ENCODE measurements at places on chromosomes 6 and 20.
A peak's percentile ranks its signal among the peaks of the same experiment; 100 is the strongest.

DNA sequence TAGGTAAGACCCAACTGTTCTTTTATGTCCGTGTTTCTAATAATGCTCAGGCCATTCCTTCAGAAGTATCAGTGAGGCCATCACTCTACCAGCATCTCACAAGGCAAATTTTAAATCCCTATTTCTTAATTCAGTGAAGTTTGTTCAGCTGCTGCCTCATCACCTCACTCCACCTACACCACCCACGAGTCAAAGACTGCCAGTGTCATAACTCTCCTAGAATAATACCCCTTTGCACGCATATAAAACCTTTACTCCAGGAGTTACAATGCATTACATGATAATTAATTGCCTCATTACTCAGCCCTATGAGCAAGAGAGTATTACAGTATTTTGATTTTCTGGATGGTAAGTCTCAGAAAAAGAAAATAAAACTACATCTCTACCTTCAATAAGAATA, 793.6 kb downstream of the TFAP2A start:
- no peak for DNase-seq

GRCh38 chr6:107769053-107769658, 55.0 kb downstream of the SCML4 start:
- no peak for DNase-seq

DNA sequence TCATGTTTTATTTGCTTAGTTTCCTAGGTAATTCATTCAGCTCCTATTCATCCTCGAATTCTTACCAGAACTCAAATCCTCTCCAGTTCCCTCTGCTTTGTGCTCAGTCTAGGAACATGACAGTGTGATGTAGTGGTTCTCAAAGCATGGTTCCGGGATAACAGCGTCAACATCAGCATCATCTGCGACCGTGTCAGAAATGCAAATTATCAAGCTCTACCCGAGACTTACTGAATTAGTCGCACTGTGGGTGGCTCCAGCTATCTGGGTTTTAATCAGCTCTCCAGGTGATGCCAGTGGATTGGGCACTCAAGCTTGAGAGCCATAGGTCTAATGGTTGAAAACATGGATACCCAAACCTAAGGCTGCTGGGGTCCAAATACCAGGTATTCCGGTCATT, 7.7 kb upstream of the STK35 start:
- no peak for DNase-seq

- DNase-seq: no peak
Observed at GRCh38 chr6:142507065-142507464, 205.3 kb downstream of the ADGRG6 start.

DNA sequence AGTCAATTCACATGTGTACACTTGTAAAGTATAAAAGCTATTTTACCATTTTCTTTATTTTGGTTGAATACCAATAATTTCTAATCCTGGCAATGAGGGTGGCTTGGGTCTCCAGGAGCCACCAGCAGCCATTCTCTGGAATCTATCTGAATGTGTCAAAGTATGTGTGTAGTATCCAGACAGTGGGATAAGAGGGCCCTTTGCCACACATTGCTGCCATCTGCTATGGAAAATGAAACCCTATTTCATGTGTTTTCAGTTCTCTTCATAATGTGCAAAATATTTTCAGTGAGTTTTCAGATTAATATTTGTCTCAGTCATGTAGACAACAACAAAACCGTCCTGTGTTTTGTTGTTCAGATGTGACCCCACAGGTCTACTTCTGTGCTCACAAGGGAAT, 46.3 kb downstream of the CDYL start:
- DNase-seq: no peak

DNA sequence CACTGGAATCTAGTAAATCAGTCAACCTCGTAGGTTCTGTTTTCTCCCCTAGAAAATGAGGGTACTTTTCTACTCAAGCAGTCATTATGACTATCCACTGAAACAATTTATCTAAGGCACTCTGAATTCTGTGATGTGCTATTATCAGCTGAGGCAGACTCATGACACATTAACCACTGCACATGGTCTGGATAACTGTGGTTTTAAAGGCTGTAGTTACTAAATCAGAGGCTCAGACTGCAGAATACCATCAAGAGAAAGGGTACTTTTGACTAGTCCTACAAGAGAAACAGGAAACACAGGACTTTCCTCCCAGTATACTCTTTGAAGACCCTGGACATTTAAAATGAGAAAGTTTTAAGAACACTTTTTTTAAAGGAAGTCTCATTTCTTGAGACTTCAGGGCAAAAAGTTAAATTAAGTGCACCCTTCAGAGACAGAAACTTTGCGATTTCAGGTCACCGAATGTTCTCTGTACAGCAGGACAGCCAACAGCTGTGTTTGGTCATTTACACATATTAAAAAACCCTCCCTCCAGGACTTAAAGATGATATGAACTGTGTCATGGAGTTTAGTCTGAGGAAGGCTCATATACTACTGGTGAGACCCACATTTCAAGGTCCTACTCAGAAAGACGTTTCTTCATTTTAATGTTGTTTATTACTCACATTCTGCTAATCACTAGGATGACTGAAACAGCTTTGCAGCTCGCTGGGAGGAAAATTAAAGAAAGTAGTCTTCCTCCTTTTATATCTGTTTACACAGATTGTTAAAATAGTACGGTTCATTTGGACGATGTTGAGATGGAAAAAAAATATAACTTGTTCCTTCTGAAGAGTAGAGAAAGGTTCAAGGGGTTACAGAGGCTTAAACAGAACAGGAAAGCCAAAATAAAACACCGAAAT, 19.9 kb downstream of the ATXN1 start:
- no peak for DNase-seq

DNA sequence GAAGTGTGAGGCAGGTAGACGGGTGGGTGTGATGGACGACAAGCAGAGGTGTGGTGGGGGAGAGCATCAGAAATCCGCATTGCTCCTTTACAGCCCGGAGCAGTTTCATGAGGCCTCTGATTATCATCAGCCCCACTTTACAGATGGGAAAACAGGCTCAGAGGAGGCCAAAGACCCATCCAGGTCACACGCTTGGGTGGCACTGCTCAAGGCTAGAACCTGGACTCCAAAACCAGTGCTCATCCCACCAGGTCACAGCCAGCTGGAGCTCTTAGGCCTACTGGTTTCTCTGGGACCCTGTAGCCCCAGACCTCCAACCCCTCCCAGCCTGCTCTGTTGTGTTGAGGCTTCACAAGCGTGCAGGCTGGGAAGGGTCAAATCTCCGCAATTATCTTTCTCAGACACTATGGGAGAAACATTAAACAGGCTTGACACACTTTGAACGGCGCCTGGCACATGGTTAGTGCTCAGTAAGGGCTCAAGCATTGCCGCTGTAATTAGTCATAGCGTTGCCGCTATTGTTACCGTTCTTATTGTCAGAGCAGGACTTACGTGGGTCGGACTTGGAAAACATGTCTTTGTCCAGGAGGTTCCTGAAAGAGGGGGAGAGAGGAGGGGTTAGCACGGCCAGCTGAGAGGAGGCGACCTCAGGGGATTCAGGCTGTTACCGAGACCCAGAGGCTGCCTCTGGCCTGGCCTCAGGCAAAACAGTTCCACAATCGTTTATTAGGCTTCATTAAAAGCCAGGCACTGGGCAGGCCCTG, 16.6 kb downstream of the CPNE5 start:
- no peak for DNase-seq

GRCh38 chr6:2502096-2502997, 248.4 kb downstream of the MYLK4 start:
- DNase-seq: no peak

DNA sequence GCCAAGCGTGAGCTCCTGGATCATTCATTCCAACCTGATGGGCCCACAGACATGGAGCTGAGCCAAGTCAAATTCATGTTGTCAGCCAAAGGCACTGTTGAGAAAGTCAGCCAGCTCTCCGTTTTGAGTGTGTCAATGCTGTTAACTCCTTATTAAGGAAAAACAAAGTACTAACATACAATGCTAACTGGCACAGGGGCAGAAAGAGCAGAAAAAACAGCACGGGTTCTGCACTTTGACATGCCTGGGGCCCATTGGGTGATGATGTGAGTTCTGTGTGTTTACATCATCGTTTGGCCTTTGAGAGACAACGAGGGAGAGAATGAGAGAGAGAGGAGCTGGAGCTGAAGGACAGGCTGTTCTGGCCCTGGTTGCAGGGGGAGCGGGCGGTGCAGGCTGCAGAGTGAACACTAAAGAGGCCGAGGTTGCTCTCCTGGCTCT, 85.9 kb downstream of the SMOC2 start:
- no peak for DNase-seq

- no peak for DNase-seq
Observed at GRCh38 chr20:48547664-48548063, 280.1 kb downstream of the PREX1 start.

GRCh38 chr6:38262026-38262425, 377.7 kb downstream of the BTBD9 start:
- no peak for DNase-seq

DNA sequence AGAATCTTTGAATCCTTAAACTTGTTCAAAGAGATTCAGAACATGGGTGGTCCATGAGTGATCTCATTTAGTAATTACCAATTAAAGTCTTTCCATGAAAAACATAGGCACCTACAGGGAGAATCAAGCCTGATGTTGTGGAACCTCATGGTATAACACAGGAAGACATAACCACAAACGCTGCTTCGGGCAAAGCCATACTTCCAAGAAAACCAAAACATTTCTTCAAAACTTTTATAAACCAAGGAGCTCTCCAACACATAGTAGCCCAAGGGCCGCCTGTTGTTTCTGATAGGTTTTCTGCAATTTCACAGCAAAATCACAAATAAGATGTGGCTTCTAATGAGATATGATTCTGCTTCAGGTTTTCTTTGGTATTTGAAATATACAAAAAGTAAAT, 2.5 kb downstream of the CHD6 start:
- DNase-seq: no peak

DNA sequence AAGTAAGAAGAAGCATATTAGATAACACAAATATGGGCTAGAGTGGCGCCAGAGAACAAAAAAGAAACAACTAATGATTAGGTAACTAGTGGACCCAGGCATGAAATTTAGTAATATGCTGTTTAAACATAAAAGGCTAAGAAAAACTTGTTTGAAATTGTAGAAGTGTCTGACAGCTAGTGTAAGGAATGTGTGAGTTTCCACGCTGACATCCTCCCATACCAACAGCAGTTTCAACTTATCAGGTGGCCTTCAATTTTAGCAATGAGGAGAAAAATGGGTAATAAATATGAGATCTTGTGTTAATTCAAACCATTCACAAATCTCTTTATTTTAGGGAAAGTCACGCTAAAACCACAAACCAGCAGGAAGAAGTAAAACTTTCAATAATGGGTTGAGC, 440.2 kb upstream of the FLRT3 start:
- no peak for DNase-seq

DNA sequence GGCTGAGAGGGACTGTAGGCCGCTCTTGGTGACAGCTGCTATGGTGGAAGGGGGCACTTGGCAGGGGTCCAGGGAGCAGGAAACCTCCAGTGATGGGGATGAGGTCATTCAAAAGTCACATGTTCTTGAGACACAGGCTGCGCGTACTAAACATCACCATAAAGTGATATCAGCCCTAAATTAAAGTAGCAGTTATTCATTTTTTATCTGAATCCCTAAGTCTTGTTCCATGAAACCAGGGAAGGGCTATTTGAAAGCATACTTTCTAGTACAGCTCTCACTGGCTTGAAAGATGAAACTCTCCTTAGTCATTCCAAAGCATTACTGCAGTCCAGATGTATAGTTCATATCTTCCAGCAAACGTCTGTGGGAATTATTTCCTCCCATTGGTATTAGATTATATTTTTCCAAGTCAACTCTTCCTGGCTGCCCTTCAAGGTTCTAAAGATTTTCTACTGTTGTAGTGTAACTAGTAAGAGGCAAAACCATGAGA, 373.1 kb downstream of the CD109 start:
- DNase-seq: no peak

GRCh38 chr6:143193571-143194094, 132.9 kb downstream of the AIG1 start:
- DNase-seq: no peak

- DNase-seq: no peak
Observed at GRCh38 chr20:57414867-57415592, 23.8 kb downstream of the RBM38 start.

DNA sequence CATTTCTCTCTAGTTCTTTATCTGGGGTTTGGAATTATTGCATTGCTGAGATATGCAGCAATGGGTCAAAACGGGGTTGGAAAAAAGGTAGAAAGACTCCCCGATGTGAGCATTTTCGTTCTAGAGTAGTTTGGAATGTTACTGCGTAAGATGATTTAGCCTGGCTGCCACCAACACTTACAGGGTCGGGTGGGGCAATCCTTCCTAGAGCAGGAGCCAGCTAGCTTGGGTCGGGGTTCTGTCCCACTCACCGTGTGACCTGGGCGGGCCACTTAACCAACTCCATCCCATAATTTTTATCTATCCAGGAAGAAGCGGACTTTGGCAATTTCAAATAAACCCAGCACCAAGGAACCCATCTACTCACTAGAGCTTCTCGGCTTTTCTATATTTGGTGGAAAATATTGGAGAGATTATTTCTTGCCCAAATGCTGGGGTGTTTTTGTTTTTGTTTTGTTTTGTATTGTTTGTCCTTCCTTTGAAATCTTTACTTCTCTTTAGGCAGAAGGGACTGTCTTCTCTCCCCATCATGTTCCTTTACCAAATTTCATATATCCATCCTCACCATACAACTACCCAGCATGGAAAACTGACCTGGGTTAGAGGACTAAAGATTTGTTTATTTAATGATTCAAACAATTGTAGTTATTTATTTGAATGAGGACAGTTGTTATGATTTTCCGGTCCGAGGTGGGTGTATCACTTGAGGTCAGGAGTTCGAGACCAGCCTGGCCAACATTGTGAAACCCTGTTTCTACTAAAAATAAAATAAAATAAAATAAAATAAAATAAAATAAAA, 72.4 kb downstream of the GPX5 start:
- DNase-seq: no peak

DNA sequence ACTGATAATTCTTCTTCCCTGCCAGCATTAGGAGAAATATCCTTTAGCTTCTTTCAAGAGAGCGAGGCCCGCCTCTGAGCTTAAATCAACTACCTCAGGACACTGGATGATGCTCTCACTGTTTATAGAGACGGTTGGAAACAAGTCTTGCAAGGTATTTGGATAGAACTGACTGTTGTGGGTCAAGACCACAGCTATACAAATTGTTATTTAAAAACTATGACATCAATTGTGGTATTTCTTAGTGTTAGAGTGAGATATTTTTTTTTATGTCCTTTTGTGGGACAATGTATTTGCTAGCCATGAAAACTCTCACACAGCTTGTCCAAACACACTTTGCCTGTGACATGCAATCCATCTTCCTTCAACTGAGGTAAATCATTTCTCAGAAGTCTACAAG, 136.3 kb upstream of the PHACTR1 start:
- no peak for DNase-seq

GRCh38 chr20:32482442-32483261, 102.5 kb downstream of the NOL4L start:
- peak; percentile 31 for DNase-seq
